Skeletal muscle cell (primary cell): ENCODE measurements at places on chromosomes 5 and 9.

DNA sequence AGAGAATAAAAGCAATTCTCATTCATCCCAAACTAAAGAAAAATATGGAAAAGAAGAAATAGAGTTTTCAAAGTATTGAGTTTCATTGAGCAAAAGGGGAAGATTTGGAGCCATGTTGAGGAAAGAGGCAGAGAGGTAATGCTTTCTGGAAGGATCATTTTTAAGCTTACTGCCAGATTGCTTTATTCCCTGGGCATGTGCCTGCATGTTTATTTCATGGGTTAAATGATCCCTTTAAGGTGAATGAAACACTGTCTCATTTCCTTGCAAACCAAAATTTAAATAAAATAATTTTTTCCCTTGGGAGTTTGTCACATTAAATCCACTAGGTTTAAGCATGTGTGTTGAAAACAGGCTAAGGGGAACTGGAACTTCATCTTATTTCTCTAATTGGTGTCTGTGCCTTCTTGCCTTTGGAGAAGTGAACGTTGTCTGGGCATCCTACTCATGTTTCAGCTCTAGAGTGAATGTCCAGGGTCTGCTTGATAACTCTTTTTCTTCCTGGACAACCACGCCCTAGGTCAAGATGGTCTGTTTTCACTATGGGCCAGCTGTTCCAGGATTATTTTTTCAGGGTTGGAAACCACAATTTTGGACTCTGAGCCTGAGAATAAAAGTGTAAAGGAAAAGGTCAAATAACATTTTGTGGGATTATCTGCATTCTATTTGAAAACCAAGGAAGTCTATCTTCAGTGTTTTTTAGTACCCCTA, 114.1 kb upstream of the ELL2 start:
- DNase-seq: no peak

DNA sequence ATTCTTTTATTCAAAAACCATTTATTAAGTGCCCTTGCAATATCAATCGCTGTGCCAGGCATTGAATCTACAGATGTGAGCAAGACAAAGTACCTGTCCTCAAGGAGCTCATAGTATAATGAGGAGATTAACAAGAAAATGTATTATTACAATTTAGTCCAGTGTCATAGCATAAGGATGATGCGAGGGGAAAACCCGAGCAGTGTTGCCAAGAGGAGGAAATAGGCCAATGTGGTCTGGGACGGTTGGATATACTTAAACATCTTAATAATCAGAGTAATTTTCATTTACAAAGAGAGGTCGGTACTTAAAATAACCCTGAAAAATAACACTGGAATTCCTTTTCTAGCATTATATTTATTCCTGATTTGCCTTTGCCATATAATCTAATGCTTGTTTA, 18.5 kb downstream of the CD274 start:
- no peak for DNase-seq

DNA sequence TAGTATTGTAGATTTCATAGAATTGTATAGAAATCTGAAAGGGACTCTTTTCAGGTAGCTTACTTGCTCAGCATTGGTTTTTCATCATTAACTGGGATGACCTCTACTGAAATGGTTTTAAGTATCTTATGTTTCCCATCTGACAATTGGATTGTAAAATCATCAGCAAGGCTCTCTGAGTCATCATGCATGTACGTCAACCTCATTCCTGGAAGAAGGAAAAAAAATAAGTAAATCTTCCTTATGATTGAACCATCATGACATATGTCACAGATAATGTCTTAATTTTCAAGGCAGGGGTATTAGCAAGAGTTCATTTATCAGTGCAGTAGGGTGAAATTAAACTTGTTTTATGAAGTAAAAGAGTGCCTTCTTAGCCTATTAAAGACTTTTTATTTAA, 74.9 kb upstream of the CER1 start:
- DNase-seq: peak; percentile 17

GRCh38 chr9:13721481-13722235, 442.2 kb upstream of the MPDZ start:
- no peak for DNase-seq

DNA sequence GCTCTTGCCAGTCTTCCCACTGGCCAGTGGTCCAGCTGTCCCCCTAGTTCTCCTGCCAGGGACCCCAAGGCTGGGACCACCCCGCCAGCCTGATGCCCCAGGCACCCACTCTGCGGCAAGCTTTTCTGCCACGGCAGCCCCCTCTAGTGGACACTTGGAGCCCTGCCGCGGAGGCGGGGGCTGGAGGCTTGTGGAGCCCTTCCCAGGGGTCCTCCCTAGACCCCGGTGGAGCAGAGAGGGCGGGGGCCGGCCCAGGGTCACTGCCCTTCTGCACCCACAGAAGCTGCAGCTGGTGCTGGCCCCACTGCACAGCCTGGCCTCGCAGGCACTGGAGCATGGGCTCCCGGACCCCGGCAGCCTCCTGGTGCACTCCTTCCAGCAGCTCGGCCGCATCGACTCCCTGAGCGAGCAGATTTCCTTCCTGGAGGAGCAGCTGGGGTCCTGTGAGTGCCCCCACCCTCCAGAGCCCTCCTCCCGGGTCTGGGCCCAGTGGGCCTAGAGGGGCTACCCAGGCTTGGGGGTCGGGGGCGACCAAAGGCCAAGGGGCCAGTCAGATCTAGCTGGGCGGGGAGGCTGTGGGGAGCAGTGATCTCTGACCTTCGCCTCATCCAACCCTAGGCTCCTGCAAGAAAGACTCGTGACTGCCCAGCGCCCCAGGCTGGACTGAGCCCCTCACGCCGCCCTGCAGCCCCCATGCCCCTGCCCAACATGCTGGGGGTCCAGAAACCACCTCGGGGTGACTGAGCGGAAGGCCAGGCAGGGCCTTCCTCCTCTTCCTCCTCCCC, 9.1 kb downstream of the EGFL7 start:
- DNase-seq: no peak

GRCh38 chr5:158054223-158055110, 195.5 kb upstream of the CLINT1 start:
- DNase-seq: peak; percentile 24

DNA sequence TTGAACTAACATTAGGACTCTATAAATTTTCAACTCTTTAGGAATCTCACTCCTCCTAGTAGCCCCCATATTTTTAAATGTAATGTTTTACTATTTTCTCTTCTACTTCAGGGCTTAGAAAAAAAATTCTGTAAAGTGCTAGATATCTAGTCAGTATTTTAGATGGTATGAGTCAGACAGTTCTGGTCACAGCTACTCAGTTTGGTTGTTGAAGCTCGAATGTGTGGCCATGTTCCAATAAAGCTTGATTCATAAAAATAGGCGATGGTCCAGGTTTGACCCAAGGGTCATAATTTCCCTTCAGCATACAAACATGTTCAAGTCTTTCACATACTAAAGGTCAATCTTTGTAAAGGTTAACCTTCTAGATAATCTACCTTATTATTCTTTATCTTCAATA, 566.0 kb upstream of the CDH18 start:
- DNase-seq: peak; percentile 19

GRCh38 chr5:133977858-133978257, 9.4 kb upstream of the C5orf15 start:
- DNase-seq: peak; percentile 22

DNA sequence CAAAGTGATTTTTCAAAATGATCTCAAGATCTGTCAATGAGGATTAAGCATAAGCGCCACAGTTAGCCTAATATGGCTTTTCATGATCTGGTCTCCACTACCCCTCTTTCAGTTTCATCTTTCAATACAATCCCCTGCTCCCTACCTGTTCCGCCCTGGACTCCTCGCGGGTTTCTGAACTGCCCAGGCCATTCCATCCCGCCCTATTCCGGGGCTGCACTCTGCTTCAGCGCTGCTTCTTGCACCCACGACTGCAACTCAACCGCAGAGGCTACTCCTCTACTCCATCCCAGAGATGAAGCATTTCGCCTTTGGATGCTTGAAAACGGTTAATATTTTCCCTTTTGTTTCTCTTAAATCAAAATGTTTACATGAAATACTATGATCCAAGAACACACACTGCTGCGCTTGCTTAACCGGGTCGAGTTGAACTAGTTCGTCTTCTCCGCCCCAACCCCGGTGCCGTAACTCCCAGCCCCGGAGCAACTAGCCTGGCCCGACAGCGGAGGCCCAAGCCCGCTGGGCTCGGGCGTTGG, 716 bp upstream of the OTULIN start:
- DNase-seq: no peak

DNA sequence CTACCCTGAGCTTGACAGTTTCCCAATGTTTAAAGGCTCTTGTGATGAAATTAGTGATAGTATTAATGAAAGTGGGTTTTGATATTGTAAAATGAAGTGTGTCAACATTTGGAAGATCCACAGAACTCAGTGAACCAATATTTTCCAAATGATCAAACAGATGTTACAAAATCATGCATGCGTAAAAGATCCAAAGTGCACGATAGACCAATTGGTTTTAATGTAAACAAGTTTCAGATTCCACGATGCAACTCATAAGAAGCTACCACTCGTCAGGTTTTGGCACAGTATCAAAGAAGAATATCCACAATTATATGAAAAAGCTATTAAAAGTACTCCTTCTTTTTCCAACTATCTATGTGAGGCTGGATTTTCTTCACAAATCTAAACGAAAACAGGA, 82.3 kb downstream of the SLC38A9 start:
- DNase-seq: no peak

DNA sequence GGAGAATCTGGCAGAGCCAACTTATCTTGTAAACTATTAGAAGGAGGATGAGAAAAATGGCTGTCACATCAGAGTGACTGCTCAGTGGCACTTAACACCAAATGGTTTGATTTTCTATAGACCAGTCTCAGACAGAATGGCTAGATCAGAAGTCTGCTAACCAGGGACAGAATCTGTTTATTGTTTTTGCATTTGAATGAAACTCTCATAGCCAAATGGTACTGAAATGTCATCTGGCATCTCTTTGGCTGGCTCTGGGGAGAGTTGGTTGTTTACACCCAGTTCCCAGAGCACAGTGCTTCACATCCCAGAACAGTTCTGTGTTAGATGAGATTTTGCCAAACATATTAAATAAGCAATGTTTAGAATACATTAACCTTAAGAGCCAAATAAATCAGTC, 106.6 kb upstream of the HMHB1 start:
- no peak for DNase-seq

DNA sequence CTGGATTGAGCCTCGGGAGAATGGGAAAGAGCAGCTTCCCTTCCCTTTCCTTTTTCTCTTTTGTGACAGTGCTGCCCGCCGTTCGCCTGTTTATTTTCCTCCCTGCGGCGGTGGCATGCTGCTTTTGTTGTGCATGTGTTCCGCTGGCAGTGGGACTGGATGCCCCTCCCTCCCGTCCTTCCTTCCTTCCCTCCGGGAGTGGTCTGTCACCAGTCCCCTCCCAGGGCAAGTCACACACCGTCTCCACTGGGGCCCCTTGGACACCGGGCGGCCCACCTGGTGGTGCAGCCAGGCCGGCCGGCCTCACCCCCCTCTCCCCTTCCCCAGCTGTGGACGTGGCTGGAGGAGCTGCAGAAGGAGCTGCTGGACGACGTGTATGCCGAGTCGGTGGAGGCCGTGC, 214.7 kb downstream of the TRIO start:
- DNase-seq: no peak

- DNase-seq: no peak
These were observed 1767.0 kb downstream of the MAT2B start for GRCh38 chr5:165272436-165272835.

- no peak for DNase-seq
These were observed 6.1 kb upstream of the ZFAND5 start for GRCh38 chr9:72371151-72371550.

DNA sequence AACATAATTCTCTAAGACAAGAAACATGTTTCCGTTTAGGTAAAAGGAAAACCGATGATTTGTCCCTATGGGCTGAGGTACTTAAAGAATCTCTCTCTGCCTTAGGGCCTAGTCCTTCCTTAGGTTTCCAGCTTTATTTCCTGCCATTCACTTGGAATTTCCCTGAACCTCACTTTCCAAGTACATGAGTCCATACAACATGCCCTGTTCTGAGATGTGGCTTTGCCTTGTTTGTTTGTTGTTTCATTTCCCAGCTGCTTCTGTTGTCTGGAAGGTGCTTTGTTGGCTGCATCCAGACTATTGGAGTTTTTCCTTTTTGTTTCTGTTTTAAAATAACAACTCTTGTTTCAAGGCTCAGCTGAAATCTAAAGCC, 95.2 kb downstream of the ALDH1A1 start:
- no peak for DNase-seq

GRCh38 chr9:37184905-37185867, 64.8 kb downstream of the ZCCHC7 start:
- DNase-seq: no peak

- no peak for DNase-seq
These were observed 110.4 kb downstream of the TRPM6 start for GRCh38 chr9:74777136-74777879.

GRCh38 chr5:67297376-67297775, 100.8 kb upstream of the CD180 start:
- DNase-seq: no peak

- no peak for DNase-seq
These were observed 8.1 kb upstream of the COL5A1 start for GRCh38 chr9:134633362-134634142.

DNA sequence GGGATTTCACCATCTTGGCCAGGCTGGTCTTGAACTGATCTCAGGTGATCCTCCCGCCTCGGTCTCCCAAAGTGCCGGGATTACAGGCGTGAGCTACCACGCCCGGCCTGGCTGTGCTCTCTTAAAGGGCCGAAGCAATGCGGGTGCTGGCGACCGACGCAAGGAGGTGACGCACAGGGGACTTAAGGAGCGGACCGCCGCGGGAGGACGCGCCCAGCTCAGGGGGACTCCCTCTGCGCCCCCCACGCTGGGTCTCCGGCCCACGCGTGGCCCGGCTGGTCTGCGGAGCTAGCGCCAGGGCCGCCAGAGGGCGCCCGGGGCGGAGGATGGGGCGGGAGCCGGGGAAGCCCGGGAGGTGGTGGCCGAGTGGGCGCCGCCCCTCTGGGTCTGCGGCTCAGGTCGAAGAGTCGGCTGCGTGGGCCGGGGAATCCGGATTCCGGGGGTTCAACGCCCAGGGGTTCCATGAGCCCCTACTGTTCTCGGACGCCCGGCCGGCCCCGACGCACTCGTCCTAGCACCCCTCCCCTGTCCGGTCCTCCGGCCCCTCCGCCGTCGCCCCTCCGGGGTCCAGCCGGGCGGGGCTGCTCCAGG, 502 bp upstream of the CERCAM start:
- no peak for DNase-seq

- peak; percentile 62 for DNase-seq
These were observed 18.7 kb downstream of the XRCC4 start for GRCh38 chr5:83095957-83096539.

GRCh38 chr9:2729003-2729402, 11.7 kb downstream of the KCNV2 start:
- no peak for DNase-seq

GRCh38 chr5:54804521-54804920, 180.9 kb downstream of the ESM1 start:
- no peak for DNase-seq

GRCh38 chr5:147690595-147690994, 91.9 kb downstream of the JAKMIP2 start:
- no peak for DNase-seq

DNA sequence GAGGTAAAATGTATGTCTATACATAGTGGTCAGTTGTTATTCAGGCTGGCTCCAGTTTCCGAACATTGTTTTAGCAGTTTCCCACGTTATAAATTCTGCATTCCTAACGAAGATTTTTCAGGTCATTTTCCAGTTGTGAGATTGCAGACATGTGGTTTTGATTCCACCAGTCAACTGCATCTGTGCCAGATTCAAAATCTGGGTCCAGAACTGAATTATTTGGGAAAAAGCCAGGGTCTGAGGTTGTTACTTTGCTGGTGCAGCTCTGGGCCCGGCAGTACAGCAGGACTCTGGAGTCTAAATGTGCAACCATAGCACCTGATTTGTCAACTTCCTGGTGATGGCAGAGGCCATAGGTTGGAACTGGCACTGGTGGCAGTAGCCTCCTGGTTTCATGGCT, 105.7 kb upstream of the MEGF10 start:
- no peak for DNase-seq

GRCh38 chr9:133727277-133727875, 10.8 kb downstream of the SARDH start:
- DNase-seq: no peak
